MM.1S (cell line): ENCODE measurements at places on chromosomes 5 and 9.
A peak's percentile ranks its signal among the peaks of the same experiment; 100 is the strongest.

DNA sequence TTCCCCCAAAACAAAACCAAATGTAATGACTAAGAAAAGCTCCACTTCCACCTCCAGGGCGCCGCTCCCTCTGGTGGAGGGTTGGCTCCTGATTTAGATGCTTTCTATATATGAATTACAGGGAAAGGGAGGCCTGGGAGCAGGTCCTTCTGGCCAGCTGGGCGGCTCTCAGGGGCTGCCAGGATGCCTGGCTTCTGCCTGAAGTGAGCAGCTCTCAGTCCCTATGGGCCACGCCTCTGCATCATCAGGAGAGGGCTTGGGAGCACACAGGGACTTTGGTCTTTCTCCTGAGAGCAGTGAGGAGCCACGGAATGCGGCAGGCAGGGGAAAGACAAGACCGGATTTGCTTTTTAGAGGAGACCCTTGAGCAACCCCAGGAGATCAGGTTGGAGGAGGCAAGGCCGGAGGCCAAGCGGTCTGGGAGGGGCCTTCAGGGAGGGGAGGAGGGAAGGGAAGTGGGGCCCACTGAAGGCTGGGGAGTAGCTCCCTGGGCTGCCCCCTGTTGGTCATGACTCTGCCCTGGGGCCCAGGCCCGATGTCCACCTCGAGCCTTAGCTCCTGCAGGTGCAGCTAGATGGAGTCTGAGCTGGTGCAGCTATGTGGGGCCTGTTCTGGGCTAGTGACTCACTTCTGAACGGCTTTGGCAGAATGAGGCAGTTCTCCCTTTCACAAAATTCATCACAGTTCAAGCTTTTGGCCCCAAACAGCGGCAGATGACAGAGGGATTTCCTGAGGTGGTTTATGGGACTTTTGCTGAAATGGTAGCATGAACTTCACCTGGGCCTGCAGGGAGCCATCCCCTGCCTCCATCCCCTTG, 11.3 kb upstream of the GRHPR start:
- peaks cover 16% of the 10 kb centered on the region for H3K4me1 ChIP-seq
- peaks cover 48% of the 10 kb centered on the region for H3K27me3 ChIP-seq

DNA sequence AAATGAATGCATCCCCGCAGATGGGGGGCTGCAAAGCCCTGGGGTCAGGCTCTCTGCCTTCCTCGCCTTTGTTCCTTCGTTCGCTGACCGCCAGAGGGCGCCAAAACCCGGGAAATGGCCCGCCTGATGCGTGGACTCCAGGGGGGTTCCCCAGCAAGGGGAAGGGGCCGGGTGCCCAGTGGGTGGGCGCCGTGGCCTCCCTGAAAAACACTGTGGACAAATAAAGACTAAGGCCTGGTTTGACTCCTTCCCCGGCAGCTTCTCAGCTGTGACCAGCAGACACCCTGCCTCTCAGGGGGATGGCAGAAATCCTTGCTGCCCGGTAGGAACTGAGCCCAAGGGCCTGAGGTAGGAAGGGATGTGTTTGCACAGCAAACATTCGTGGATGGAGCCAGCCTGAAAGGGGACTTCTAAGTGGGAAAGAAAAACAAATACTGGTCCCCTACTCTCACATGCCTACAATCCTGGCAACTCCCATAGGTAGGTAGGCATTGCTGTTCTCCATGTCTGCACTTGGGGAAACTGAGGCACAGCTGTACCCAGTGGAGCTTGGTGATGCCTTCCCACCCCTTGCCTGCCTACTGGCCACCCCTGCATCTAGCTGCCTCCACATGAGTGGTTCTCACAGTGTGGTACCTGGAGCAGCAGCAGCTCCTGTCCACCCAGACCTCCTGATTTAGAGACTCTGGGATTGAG, 57.7 kb downstream of the DUSP1 start:
- no peak overlapping the region for H3K4me3 ChIP-seq
- peak; percentile 41 for DNase-seq
- peaks cover 28% of the 10 kb centered on the region for H3K27me3 ChIP-seq
- H3K27ac ChIP-seq, result no peak overlapping the region
- no peaks in the 10 kb centered on the region for H3K36me3 ChIP-seq
- H3K4me1 ChIP-seq, result no peaks in the 10 kb centered on the region

DNA sequence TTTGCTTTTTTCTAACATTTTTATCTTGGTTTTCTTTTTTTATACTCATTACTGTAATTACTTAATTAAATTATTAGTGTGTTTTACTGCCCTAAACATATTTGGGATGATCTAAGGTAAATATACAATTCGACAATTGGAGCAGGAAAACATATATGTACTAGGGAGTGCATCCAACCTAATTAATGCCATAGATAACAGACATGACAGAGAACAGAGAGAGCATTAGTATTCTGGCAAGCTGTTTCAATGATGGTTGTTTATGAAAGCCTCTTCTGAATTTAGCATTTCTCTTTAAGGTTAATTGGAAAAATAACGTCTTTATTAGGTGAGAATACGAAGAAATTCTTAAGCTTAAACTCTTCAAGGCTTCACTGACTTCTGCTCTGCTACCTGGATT, 300.1 kb upstream of the PRR16 start:
- no peak overlapping the region for H3K4me3 ChIP-seq
- H3K36me3 ChIP-seq, result no peaks in the 10 kb centered on the region
- no peak for DNase-seq
- no peaks in the 10 kb centered on the region for H3K27me3 ChIP-seq

DNA sequence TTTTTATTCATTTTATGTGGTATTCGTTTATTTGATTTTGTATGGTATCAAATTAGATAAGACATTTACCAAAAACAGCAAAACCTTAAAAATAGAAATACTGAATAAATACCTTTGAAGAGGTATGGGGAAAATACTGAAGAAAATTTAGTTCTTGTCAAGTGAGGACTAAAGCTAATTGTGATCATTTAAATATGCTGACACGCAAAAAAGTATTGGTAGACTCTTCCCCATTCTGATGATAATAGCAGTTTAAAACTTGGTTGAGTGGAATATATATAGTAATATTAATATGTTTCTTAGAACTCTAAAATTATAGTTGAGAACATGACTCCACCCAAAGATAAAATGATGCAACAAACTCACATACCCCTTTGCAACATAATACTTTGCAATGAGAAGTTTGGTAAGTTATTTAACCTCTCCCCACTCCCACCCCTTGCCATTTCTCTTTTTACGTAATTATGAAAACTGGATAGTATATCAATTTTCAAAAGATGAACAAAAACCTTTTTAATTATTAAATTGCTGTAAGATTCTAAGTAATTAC, 30.1 kb upstream of the SNX24 start:
- DNase-seq, result no peak
- no peak overlapping the region for H3K4me3 ChIP-seq
- H3K36me3 ChIP-seq, result no peaks in the 10 kb centered on the region; the same call in 1 of the 2 replicates
- no peak overlapping the region for H3K27ac ChIP-seq

GRCh38 chr5:143752165-143752850, 59.7 kb upstream of the HMHB1 start:
- H3K36me3 ChIP-seq, result no peaks in the 10 kb centered on the region
- H3K27me3 ChIP-seq, result no peaks in the 10 kb centered on the region
- no peak overlapping the region for H3K4me3 ChIP-seq
- no peaks in the 10 kb centered on the region for H3K4me1 ChIP-seq

DNA sequence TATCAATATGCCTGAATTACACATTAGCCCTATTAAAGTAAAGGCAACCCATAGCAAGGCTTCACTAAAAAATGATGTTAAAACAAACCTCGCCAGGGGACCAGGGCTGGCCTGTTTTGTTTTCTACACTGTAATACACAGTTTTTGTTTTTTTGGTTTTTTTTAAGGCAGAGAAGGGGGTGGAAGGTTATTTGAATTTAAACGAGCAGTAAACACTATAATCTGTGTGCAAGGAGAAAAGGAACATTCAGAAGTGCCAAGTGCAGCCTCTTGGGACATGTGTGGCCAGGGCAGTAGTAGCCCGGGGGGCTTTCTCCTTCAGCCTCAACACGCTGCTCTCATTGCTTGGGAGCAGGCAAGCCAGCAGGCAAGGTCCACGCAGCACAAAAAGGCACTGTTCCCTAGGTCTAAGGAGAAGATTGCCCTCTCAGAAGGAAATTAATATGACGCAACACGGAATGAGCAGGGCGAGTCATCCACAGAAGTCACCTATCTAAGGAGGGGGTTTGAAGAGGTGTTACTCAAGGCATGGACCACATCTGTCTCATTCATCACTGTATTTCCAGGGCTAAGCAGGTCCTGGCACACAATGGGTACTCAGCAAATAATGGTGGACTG, 16.2 kb downstream of the SIL1 start:
- no peak overlapping the region for H3K4me3 ChIP-seq
- no peaks in the 10 kb centered on the region for H3K27me3 ChIP-seq
- H3K36me3 ChIP-seq, result no peaks in the 10 kb centered on the region
- H3K4me1 ChIP-seq, result peaks cover 40% of the 10 kb centered on the region
- no peak for DNase-seq
- no peak overlapping the region for H3K27ac ChIP-seq

DNA sequence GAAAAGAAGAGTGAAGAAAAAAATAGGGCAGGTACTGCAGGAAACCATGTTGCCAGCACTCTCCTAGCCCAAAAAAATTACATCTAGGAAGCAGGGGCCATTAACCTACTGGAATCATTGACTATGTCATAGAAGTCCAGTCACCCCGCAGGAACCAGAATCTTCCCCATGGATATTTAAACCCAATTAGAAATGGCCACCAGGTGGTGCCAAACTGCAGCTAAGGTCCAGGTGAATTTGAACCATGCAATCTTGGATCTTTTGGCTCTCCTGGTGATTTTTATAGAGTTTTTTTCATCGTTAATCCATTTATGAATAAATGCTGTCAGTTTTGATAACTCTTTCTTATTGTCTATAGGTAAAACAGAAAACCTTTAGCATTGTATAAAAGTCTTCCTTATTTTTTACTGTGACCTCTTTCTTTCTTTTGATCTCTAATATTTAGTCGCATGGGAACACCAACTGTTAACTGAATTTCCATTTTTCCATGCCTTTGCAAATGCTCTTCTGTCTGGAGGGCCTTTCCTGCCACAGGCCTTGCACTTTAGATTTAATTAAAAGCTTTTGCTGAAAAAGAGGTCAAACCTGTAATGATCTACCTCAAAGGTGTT, 147.5 kb upstream of the FGF10 start:
- H3K36me3 ChIP-seq, result no peaks in the 10 kb centered on the region
- H3K27me3 ChIP-seq, result no peaks in the 10 kb centered on the region
- peak; percentile 49 for DNase-seq
- no peaks in the 10 kb centered on the region for H3K4me1 ChIP-seq
- H3K27ac ChIP-seq, result no peak overlapping the region
- H3K4me3 ChIP-seq, result no peak overlapping the region

DNA sequence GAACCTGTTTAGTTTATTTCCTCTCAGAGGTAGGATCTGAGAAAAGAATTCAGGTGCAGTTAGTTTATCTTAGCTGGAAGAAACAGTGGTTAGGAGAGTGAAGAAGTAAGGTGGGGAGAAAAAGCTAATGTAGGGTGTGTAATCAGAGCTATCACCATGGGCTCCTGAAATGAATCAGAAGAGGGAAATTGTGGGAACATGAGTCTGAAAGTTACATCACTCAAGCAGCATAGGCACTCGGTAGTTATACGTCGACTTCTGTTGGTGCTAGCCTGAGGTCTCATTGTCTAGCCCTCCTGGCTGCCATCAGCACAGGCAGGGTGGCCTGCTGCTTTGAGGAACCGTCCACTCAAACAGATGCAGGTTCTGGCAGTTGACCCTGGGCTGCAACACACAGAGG, 56.7 kb upstream of the NPR3 start:
- DNase-seq, result no peak
- H3K4me3 ChIP-seq, result no peak overlapping the region
- no peaks in the 10 kb centered on the region for H3K4me1 ChIP-seq
- H3K27me3 ChIP-seq, result no peaks in the 10 kb centered on the region
- no peak overlapping the region for H3K27ac ChIP-seq
- H3K36me3 ChIP-seq, result no peaks in the 10 kb centered on the region
